ENCODE measurements at places on chromosomes 13 and 19.

DNA sequence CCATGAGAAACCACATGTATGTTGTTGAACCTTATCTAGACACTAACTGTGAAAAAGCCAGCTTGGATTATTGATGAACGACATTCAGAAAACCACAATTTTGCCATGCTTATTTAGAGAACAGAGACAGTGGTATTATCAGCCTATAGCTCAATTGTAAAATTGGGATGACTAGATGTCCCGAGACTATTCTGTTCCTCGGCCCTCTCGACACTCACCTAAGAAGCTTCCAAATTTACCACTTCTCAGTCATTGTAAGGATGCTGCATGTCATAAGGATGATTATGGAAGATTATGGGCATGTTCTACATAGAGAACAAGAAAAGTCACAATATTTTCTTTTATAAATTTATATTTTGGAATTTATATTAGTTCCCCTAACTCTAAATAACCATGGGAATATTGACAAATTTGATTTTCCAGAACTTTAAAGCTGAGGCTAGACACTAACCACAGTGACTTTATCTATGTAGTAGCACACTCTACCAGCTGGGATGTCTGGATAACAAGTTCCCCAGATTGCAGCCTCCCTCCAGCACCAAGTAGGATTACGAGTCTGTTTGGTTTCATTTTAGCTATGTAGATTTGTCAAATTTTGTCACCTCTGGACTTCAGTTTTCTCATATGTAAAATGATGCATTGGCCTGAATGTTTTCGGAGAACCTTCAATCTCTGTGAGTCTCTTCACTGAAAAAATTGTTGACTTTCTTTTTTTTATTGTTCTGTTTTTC lies 513.6 kb downstream of the IRS2 start:
- DNase-seq, result no peak

DNA sequence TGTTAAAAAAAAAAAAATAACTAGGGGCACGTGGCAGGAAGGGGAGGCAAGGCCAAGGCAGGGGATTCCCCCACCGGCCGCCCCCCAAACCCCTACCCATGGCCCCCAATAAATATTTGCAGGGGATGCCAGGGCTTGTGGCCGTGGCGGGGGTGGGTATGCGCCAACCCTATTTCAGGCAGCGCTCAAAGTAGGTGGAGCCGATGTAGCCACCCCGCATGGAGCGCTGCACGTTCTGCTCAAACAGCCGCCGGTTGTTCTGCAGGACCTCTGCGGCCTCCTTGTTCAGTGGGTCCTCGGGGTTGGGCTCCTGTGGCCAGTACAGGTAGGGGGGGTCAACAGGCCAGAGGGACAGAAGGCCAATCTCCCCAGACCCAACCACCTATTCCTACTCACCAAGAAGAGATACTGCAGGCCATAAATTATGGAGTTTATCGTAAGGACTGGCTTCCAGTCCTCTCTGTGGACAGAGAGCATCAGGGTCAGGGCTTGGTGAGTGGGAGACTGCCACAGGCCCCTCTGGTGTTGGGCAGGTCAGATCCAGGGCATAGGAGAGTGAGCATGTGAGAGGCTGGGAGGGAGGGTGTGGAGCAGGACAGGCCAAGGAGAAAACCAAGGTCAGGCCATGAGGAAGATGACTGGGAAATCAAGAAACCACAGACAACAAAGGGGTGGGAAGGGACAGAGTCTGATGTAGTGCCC lies 1.2 kb upstream of the CHMP2A start:
- DNase-seq, result no peak

DNA sequence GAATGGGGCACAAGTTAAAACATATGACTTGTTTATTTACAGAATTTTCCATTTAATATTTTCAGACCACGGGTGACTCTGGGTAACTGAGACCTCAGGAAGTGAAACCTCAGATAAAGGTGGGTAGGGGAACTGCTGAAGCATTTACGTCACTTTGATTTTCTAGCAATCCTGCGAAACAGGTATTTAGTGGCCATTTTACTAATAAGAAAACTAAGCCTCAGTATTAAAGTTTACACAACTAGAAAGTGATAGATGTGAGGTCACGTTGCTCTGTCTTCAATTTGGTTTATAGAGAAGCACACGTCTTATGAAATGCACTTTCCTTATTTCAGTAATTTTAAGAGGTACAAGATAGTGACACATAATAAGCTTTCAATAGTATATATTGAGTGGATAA lies 402.8 kb downstream of the FGF9 start:
- no peak for DNase-seq

GRCh38 chr13:105232439-105232838 lies 1303.0 kb downstream of the EFNB2 start:
- DNase-seq, result no peak

GRCh38 chr13:26664876-26665275 lies 95.7 kb downstream of the GPR12 start:
- no peak for DNase-seq

- DNase-seq, result no peak
These were observed 74.3 kb upstream of the UBL3 start for GRCh38 chr13:29924482-29925350.

- no peak for DNase-seq
These were observed 232.9 kb downstream of the LHFPL6 start for GRCh38 chr13:39370048-39370447.

GRCh38 chr13:20165417-20166257 lies 4.8 kb upstream of the GJA3 start:
- DNase-seq, result no peak

- DNase-seq, result no peak
These were observed 16.1 kb downstream of the LGALS16 start for GRCh38 chr19:39671739-39672363.

DNA sequence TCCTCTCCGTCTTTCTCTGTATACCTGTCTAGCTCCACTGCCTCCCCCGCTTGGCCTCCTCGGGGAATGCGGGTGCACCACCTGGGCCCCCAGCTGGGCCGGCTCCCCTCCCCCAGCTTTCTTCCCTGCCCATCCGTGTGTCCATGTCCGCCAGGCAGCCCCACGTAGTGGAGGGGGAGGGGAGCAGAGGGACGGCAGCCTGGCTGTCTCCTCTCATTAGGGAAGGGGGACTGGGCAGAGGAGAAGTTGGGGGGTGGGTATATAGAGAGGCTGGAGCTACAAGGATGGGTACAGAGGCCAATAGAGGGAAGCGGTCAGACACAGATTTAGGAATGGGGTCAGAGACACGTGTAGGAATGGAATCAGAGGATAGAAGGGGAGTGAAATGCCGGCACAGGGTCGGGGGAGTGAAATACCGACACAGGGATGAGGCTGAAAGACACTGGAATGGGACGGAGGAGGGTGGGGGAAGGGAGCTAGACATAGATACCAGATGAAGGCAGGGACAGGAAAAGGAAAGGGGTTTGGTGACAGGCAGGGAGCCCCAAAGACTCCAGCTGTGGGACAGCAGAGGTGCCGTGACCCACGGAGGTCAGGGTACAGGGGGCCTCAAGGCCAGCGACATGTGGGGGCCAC lies 2.8 kb downstream of the NECTIN2 start:
- no peak for DNase-seq

DNA sequence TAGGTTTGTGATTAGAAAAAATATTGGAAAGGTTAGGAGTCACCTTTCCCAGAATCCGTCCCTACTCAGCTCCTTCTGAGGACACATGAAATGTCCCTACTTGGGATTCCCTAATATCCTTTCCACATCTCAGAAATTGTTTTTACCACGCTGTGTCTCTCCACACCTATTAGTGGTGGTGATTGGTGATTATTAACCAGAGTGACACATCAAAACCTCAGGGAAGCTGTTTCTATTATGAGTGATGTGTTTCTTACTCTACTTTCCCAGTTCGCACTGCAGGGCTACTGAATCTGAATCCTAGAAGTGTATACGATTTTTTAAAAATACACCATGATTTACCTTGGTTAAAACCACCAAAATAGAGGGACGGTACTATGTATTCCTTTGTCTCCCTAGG lies 460.8 kb downstream of the TBC1D4 start:
- DNase-seq, result no peak

- no peak for DNase-seq
These were observed 1116.1 kb downstream of the PCDH9 start for GRCh38 chr13:66113882-66114526.

- no peak for DNase-seq
These were observed 2.7 kb downstream of the SLC27A1 start for GRCh38 chr19:17473041-17473440.

DNA sequence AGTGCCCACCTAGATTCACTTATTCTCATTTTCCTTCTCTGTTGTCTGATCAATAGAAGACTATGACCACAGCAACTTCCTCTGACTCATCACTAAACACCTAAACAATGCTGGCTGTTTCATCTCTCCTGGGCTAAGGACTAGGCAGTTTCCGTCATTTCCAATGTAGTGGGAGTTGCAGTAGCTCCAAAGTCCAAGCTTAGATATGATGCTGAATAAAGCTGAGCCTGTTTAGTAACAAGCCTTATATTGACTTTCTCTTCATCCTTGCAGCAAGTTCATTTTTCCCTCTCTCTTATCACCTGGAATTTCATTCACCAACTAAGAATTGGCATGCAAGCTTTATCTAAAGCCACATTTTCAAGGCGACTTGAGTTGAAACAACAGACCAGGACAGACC lies 53.5 kb upstream of the PCDH9 start:
- DNase-seq, result no peak

DNA sequence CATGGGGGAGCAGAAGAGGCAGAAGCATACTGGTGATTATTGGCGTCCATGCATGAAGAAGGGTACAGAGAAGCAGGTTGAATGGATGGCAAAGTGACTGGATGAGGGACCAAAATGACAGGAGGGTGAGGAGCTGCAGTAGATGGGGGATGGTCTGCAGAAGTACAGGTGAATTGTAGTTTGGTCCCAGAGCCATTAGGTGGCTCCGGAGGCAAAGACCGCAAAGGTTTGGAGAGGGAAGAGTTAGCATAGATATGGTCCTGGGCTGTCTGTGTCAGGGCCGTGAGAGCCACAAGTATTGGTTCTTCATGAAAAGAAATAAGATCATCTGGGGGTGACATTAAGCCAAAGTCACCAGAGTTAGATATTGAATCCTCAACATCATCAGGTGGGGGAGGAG lies 59.0 kb upstream of the ZNF726 start:
- DNase-seq, result no peak

DNA sequence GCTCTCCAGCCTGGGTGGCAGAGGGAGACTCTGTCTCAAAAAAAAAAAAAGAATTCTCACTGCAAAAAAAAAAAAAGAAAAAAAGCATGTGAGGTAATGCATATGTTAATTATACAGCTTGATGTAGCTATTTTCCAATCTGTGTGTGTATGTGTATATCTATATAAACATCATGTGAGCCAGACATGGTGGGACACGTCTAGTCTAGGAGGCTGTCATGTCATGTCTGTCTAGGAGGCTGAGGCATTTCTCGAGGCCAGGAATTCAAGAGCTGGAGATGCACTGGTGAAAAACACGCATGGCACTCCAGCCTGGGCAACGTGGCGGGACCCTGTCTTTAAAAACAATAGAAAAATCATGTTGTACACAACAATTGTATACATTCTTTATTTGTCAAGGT lies 6.9 kb upstream of the SBK3 start:
- no peak for DNase-seq
